Left cardiac atrium (tissue), 4 donors: ENCODE measurements at places on chromosomes 3 and 15. TPM values are rescaled to one million over a fixed set of nuclear protein-coding genes. Genes with fewer than 3 reads are reported as not detected.

DNA sequence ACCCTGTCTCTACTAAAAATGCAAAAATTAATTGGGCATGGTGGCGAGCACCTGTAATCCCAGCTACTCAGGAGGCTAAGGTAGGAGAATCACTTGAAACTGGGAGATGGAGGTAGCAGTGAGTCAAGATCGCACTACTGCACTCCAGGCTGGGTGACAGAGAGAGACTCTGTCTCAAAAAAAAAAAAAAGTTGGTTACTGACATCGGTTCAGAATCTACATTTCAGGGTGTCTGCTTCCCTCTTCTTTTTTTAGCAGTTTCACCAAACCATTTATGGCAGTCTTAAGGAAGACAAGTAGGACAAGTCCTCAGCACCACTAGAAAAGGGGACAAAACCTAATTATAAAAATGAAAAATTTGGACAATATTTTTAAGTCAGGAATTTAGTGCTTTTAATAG, 3.3 kb upstream of the USP4 start:
- DNase-seq: no peak

Gene MAGEL2
- 0.12 TPM for total RNA-seq

DNA sequence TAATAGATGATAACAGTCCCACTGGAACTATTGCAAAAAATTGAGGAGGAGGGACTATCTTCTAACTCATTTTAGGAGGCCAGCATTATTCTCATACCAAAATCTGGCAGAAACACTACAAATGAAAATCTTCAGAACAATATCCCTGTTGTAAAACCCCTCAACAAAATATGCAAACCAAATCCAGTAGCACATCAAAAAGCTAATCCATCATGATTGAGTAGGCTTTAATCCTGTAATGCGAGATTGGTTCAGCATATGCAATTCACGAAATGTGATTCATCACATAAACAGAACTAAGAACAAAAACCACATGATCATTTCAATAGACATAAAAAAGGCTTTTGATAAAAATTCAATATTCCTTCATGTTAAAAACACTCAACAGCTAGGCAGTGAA, 23.9 kb upstream of the PLSCR2 start:
- no peak for DNase-seq

GRCh38 chr3:166607933-166608521, 770.8 kb upstream of the BCHE start:
- no peak for DNase-seq
